ENCODE measurements at places on chromosomes 12 and 14.
A peak's percentile ranks its signal among the peaks of the same experiment; 100 is the strongest.

GRCh38 chr12:76189851-76190250 is 105.4 kb upstream of the NAP1L1 start:
- DNase-seq, result no peak

GRCh38 chr14:73726025-73726961 is 12.1 kb upstream of the PNMA1 start:
- no peak for DNase-seq

DNA sequence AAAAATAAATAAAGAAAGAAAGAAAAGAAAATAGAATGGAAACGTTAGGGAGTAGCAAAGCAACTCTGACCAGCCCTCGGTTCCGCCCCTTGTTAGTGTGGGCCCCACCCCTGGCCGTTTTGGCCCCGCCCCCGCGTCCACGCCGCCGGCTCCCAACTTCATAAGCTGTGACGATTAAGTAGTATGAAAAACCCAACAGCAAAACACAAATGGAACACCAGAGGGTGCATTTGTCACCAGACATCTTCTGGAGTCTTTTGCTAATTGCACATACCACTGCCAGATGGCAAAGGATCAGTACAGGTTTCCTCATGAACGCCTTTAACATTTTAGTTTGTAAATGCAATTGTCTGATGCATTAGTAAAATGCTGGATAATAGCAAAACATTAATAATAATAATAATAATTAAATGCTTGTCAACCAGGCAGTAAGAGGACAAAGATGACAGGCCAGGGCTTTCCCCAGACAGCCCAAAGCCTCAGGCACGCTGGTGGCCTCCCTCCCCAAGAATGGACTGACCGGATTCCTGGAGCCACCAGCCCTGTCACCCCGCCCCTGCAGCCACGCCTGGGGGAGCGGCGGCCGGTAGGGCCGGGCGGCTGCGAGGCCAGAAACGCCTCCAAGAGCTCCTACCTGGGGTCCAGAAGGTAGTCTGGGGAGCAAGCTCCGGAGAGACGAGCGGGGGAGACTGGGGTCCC is 23.6 kb downstream of the HSP90AA1 start:
- DNase-seq, result peak; percentile 77

GRCh38 chr12:69884386-69884785 is 59.4 kb downstream of the MYRFL start:
- no peak for DNase-seq

DNA sequence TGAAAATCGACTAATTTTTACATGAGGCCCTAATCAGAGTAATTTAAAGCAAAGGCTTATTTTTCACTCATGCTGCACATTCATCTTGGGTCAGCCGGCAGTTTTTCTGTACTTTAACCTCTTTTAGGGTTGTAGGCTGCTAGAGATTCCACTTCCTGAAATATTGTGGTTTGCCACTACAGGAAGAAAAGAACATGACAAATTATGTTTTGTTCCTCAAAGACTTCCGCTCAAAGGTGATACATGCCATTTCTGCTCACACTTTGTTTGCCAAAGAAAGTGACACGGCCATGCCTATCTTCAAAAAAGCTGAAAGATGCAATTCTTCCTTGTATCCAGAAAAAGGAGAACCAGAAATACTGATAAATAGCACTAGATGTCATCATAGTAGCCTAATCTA is 183.4 kb upstream of the PPFIA2 start:
- no peak for DNase-seq

- DNase-seq, result peak; percentile 65
Measured at GRCh38 chr12:116708826-116709756, 28.8 kb downstream of the SPRING1 start.
